ENCODE measurements at places on chromosomes 5 and 9.

DNA sequence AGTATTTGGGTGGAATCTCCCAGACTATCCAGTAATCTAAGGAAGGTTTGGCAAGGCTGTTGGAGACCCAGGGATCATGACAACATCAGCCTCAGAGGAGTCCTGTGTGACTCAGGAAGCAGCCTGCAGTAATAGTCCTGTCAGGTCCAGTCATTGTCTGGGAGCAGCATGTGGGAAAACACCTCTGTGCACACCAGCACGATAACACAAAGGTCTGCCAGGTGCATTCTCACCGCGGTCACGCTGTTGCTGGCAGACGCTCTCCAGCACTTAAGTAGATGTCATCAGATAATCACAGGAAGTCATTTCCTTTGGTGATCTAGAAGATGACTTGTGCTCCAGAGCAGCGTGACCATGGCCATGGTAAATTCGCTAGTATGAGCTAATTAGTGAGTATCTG, 99.2 kb upstream of the IQGAP2 start:
- peak; percentile 58 for DNase-seq

GRCh38 chr5:178326374-178326715, 93.7 kb upstream of the PHYKPL start:
- no peak for DNase-seq

DNA sequence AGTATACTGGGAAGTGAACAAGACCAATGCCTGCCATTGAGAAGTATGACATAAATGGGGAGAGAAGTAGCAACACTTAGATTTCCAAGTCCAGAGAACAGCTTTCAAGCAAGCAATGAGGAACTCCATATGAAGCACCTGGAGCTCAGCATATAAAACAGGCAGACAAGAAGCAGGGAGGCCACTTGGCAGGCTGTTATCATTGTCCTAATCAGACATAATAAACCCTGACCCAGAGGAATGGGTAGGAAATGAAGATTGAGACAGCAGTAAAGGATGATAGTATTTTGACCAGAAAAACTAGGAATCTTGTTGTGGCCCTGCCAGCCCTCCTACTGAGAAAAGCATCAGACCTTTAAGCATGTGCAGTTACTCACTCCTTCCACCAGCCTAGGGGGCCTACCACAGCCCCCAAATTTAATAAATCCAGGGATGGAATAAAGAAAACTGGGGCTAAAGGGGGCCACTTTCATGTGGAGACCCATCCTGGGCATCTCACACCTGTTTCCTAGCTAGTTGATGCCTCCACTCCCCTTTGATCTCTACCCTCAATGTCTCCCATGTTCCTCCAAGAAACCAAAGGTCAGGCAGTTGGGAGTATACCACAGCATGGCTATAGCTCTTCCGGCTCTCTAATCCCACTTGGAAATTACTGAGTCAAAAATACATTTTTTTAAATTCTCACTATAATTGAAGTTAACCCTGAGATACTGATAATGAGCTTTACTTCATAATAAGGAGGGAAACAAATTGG, 135.1 kb downstream of the SIL1 start:
- no peak for DNase-seq

GRCh38 chr5:111731638-111732037, 25.4 kb downstream of the NREP start:
- DNase-seq, result no peak

- DNase-seq, result no peak
Measured at GRCh38 chr5:73673161-73673591, 47.2 kb downstream of the ARHGEF28 start.

GRCh38 chr9:119091074-119091473, 278.2 kb downstream of the BRINP1 start:
- no peak for DNase-seq

DNA sequence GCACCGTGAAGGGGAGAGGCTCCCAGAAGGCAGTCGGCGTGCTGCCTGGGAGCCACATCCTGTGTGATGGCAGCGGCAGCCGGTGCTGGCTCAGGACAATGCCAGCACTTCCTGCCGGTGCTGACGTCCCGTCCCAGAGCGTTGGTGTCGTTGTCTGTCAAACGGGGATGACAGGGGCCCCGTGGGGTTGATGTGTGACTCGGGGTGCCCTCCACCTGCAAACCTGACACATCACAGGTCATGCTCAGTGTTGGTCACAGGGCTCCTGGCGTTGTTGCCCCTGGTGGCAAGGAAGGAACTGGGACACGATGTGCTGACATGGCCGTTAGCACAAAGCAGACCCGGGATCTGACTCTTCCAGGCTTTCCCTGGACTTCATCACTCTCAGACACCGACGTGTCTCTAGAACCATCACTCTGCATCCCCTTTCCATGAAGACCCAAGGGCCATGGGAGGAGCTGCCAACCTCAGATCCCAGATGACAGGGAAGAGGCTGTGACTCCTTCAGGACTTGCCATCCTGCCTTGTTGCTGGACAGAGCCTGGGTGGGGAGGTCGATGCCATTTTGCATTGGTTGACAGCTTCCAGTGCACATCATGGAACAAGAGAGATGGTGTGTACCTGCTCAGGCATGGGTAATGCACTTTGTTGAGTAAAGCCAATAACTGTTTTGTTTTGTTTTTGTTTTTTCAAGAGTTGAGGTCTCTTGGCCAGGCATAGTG, 21.5 kb downstream of the PLPP7 start:
- DNase-seq, result peak; percentile 74

GRCh38 chr9:95175523-95175922, 142.0 kb downstream of the FANCC start:
- DNase-seq, result no peak

DNA sequence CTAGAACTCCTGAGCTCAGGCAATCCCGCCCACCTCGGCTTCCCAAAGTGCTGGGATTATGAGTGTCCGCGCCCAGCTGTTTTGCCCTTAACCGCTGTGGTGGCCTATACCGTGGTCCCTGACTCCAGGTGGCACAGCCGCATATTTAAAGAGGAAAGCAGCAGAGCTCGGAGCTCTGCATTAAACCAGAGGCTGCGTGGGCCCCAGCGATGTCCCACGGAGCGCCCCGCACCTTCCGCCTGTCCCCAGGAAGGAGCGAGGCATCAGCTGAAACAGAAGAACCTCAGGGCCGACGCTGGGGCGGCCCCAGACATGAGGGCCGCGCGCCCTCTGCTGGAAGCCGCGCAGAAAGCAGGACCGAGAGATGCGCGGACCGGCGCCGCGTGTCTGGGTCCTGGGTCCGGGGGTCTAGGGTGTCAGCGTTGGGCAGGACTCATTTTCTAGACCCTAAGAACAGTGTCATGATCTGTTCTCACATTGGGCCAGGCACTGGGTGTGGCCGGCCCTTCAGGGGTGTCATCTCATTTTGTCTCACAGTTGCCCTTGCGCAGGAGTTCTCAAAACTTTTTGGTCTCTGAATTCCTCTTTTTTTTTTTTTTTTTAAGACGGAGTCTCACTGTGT, 37.7 kb downstream of the LAMC3 start:
- DNase-seq, result peak; percentile 60

- DNase-seq, result peak; percentile 97
Measured at GRCh38 chr9:128947527-128948301, at the start of the genes DOLK and NUP188. Gene DOLK, minus strand, starts transcription at chr9:128947603. Its CDS starts 300 bp downstream, at chr9:128947303. Gene NUP188, plus strand, starts transcription at chr9:128947699. Its CDS starts 21 bp downstream, at chr9:128947720.

DNA sequence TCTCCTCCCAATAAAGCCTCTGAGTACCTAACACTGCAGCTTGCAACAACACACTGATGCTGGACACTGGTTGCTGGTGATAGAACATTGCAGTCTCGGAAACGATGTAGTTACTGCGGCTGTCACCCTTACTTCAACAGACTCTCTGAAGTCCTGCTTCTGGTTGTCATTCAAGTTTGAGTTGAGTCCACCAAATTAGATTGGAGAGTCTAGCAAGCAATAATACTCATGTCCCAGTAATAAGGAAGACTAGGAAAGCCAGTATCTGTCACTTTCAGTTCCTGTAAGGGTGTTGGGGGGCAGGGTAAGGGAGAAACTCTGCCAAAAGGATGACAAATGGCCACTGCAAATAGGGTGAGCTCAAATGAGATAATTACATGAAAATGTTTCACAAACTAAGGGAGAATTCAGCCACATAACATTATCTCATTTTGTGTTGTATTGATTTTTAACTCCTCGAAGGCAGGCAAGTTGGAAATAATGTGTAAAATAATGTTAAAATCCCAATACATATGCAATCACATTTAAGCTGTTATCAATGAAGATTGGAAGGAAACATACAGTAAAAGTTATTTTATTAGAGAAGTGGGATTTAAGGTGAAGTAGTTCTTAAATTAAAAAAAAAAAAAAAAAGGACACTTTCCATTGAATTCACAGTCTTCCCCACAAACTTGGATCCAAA, 849 bp upstream of the IFT74 start:
- no peak for DNase-seq

DNA sequence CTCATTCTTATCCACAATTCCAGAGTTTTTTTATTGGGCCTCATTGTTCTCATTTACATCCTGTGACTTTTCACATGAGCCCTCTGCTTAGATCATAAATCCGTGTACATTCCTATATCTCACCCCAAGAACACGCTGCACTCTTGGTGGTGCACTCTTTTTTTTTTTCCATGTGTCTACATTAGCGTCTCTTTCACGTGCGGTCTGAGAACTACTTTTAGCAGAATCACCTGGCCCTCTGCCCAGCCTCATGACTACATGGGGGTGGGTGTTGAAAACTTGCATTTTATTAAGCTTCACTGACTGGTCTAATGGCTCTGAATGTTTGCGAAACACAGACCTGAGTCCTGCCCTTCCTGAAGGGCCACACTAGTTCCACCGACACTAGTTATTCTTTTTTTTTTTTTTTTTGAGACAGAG, 18.6 kb downstream of the C9orf57 start:
- no peak for DNase-seq

- peak; percentile 29 for DNase-seq
Measured at GRCh38 chr9:33297432-33297831, 7.1 kb downstream of the NFX1 start.

- DNase-seq, result peak; percentile 34
Measured at GRCh38 chr5:157574456-157575380, 857 bp downstream of the ADAM19 start.

DNA sequence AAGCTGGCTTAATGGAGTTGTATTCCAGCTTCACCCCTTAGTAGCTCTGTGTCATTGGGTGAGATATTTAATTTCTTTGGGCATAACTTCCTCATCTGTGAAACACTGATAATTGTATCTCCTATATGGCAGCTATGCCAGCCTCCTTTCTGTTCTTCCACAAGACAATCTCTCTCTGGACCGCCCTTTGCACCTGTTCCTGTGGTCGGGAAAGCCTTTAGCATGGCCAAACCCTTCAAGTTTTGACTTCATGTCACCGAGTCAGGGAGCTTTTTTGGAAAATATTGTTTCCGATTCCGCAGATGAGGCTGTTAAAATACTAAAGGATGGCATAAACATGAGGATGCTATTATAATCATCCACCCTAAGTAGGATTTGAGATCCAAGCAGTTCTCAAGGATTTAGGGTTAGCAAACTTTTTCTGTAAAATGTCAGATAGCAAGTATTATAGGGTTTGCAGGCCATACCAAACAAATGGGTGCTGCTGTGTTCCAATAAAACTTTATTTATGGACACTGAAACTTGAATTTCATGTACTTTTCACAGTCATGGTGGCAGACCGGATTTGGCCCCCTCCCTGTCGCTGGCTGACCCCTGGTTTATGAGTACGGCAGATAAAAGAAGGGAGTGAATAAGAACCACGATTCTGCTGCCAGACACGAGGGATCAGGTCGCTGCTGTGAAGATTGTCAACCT, 695 bp upstream of the NDFIP1 start:
- DNase-seq, result no peak

GRCh38 chr5:77016962-77017361, 13.2 kb upstream of the AGGF1 start:
- DNase-seq, result no peak

- peak; percentile 75 for DNase-seq
Measured at GRCh38 chr5:35852084-35852734, 4.5 kb upstream of the IL7R start.

GRCh38 chr9:124409410-124409809, 5.8 kb downstream of the PSMB7 start:
- DNase-seq, result no peak

DNA sequence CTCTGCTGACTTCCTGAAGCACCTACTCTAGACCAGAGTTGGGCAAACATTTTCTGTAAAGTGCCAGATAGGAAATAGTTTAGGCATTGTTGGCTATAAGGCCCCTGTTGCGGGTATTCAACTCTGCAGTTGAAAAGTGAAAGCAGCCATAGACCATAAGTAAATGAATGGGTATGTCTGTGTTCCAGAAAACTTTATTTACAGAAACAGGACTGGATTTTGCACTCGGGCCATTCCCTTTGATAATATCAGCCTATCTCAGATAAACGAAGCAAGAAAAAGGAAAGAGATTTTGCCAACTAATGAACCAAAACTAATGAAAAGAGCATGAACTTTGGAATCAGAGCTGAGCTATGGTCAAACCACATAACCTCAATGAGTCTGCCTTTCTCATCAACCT, 184.4 kb downstream of the SAXO1 start:
- no peak for DNase-seq

GRCh38 chr5:176806137-176806536, 4.2 kb upstream of the UNC5A start:
- no peak for DNase-seq

DNA sequence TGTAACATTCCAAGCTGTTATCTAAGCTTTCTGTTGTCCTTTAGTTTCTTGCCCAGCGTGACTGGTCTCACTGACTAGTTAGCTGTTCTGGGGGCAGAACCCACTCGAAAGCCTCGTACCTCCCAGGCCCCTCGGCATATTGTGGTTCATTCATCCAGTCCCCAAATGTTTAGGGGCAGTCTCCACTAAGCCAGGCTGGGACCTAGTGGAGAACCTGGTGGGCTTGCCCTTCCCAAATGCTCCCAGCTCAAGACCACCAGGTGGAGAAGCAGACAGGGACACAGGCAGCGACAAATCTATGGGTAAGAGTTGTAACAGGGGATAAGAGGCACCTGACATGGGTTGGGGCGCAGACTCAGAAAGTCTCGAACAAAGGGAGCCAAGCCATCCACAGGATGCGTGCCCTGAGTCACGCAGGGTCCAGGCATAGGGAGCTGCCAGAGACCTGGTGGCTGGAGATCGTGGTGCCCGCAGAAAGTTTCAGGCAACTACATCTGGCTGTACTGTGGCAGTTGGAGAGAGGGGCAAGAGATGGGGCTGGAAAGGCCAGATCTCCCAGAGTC, 851 bp upstream of the EEIG1 start:
- DNase-seq, result no peak

DNA sequence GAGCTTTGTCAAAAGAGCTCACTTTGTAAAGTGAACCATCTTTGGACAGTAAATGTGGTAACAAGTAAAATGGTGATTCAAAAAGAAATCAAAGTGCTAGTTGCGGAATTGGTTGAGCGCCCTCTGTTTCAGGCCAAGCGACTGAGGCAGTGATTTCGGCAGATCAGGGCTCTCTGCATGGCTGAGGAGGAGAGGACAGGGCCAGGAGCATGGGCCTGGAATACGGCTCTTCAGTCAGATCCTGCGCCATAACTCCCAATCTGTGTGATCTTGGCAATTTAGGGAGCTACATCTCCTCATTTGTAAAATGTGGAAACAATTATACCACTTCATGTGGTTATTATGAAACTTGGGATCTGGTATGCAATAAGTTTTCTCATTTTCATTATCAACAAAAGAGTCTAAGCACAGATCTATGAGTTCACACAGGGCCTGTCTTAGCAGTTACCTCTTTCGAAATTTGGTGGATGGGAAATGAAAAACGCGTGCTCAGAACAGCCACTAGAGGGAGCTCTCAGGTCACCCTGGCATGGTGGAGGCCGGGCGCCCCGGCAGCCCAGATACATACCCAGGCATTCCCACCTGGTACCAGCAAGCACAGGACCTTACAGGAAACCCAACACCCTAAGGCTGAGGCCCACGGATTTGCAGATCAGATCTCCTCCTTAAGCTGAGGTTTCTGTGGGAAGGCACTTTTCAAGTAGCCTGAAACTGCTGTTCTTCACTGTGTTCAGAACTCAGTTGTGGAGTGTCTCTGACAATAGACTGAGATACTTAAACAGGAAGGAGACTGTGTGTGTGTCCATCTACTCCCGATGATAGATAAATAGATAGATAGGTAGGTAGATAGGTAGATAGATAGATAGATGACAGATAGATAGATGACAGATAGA, 303.7 kb downstream of the RAB3C start:
- peak; percentile 70 for DNase-seq
